Melanocyte of skin (primary cell): ENCODE measurements at places on chromosomes 7 and 10. TPM values are rescaled to one million over a fixed set of nuclear protein-coding genes. Genes with fewer than 3 reads are reported as not detected.

The PIK3CG gene
- not detected in 2 replicates for total RNA-seq

The NYAP1 gene
- total RNA-seq = under 0.01 and 0.73 TPM in 2 replicates

The FLNC gene
- under 0.01 and 1.5 TPM in 2 replicates for total RNA-seq

The NPSR1 gene
- total RNA-seq = not detected in 2 replicates

The CLDN12 gene
- total RNA-seq = 45.0 and 47.2 TPM in 2 replicates

The PRKAG2 gene
- total RNA-seq = 13.4 and 16.4 TPM in 2 replicates

The GPR22 gene
- total RNA-seq = not detected in 2 replicates

The TUBAL3 gene
- not detected in 2 replicates for total RNA-seq

The IRF5 gene
- 1.4 and 3.3 TPM in 2 replicates for total RNA-seq

The JAKMIP3 gene
- total RNA-seq = 0.34 and 0.73 TPM in 2 replicates

The SLC18A3 gene
- total RNA-seq = not detected in 2 replicates

The SFTPA1 gene
- not detected in 2 replicates for total RNA-seq

The ZNF32 gene
- total RNA-seq = 22.6 and 27.3 TPM in 2 replicates

The PKD2L1 gene
- total RNA-seq = not detected in 2 replicates

The TNS3 gene
- total RNA-seq = 94.9 and 102 TPM in 2 replicates

The STEAP1B gene
- total RNA-seq = 23.9 and 24.0 TPM in 2 replicates

The PNLIPRP2 gene
- total RNA-seq = not detected in 2 replicates
